Prostate gland (tissue), 2 donors: ENCODE measurements at places on chromosomes 12 and 14. TPM values are rescaled to one million over a fixed set of nuclear protein-coding genes. Genes with fewer than 3 reads are reported as not detected.
A peak's percentile ranks its signal among the peaks of the same experiment; 100 is the strongest.

TSPAN11 gene
- total RNA-seq: 1.0 TPM

MYH7 gene
- 40.1 TPM for total RNA-seq

DNA sequence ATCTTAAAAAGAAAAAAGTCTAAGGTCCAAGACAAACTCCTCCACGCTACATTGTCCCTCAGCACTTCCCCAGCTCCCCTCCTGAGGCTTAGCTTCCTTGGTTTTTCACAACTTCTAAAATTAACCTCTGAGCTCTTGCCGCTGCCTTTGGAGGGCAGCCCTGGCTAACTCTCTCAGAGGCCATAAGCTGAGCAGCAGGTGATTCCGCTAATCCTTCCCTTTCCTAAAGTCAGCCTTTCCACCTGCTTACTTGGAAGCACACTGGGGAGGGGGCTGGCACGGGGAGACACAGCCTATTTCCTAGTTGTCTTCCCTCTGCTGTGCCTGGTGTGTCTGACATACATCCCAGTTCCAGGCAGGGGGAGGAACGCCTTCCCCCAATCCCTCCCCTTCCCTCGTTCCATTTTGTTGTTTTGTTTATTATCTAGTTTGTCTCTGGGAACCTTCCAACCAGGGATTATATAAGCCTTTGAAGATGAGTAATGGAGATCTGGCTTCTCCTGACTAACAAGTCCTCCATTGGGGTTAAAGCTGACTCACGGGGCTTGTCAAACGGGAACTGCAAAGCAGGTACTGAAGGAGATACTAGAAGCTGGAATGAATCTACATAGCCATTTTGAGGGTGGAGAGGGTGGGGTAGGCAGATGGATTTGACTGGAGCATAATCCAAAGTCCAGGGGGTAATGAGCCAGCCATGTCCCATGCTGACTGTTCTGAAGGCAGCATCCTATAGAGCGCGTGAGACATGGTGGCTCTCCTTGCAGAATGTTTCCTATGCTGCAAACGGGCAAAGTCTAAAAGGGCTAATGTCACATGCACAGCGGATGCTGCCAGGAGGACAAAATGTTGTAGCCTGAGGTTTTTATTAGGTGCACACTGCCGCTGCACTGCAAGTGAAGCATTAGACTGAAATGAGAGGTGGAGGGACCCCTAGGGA is 230.8 kb downstream of the FOXN3 start:
- peak; percentile 66 for DNase-seq
- peak overlapping the region; percentile 61 for H3K27ac ChIP-seq
- H3K36me3 ChIP-seq: no peaks in the 10 kb centered on the region
- peaks cover 10% of the 10 kb centered on the region for H3K4me1 ChIP-seq

- no peaks in the 10 kb centered on the region for H3K4me1 ChIP-seq
- H3K27me3 ChIP-seq: no peaks in the 10 kb centered on the region
- DNase-seq: no peak
- H3K36me3 ChIP-seq: no peaks in the 10 kb centered on the region
- H3K4me3 ChIP-seq: no peak overlapping the region
- no peak overlapping the region for H3K27ac ChIP-seq
These were observed 378.9 kb downstream of the RGS6 start for GRCh38 chr14:72311116-72311515.

DNA sequence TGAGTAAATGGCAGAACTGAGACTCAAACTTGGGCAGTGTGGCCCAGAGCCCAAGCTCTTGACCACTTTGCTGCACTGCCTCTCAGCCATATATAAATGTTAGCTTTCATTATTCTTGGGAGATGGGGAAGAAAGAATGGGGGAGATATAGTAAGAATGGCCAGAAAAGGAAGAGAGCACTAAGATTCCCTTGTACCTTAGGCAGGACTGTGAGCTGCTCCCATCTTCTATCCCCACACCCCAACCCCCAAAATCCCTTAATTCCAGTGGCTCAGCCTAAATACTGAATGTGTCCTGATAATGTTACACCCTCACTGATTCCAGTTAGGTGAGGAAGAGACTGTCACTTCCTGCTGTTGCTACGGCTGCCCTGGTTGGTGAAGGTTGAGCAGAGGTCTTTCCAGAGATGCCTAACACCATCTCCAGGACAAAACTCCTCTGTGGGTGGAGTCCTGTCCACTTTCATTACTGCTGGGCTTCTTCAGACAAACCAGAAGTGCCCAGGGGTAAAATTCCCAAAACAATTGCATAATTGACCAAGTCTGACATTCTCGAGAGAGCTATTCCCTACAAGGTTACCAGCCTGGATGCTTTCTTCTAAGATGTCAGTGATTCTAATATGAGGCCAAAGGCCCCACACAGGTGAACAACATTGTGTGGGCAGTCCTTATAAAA is 51.8 kb downstream of the GNG2 start:
- no peaks in the 10 kb centered on the region for H3K27me3 ChIP-seq
- no peak overlapping the region for H3K4me3 ChIP-seq
- no peak overlapping the region for H3K27ac ChIP-seq
- H3K36me3 ChIP-seq: no peaks in the 10 kb centered on the region
- DNase-seq: no peak

DNA sequence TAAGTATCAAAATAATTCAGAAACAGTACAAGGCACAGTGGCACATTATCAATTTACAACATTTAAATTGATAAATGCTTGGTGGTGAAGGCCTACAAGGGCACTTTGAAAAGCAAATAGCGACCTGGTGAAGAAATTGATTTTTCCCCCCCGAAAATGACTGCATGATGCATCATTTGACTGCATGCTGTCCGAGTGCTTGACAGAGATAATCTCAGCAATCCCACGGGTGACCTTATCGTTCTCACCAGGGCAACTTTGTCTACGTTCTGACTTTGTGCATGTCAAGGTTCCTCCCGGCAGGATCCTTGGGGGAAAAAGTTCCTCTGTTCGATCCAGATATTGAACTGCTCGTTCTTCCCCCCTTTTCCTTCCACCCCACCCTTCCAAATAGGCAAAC is 384.8 kb downstream of the EGLN3 start:
- no peaks in the 10 kb centered on the region for H3K36me3 ChIP-seq
- no peaks in the 10 kb centered on the region for H3K4me1 ChIP-seq
